Dorsolateral prefrontal cortex (tissue), 122 donors: ENCODE measurements at places on chromosomes 2 and 18.

DNA sequence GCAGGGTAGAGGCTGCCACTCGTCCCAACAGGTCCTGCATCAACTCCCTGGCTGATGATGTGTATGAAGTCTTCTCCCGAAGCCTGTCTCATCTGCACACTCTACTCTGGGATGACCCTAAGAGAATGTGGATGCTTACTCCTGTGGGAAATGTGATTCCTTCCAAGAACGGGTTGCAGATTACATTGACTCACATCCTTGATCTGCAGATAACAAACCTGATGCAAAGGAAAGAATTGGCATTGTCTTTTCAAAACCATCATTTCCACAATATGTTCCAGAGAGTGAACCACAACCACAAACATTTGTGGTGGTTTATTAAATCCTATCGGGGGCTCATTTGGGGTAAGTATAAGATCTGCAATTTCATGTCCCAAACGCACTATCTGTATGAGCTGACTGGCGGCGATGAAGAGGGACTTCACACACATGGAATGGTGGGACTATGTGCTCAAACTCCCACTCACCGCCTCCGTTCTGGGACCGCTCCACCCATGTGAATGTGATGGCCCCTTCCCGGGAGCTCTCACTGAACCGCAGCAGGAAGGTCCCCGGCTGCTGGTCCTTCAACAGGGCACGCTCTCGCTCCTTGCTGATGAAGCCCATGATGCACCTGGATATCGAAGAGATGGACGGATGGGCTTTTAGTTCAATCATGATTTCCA, 35.5 kb downstream of the STAT1 start:
- DNase-seq: no peak

- no peak for DNase-seq
These were observed 56.5 kb downstream of the TPGS2 start for GRCh38 chr18:36772241-36772723.

DNA sequence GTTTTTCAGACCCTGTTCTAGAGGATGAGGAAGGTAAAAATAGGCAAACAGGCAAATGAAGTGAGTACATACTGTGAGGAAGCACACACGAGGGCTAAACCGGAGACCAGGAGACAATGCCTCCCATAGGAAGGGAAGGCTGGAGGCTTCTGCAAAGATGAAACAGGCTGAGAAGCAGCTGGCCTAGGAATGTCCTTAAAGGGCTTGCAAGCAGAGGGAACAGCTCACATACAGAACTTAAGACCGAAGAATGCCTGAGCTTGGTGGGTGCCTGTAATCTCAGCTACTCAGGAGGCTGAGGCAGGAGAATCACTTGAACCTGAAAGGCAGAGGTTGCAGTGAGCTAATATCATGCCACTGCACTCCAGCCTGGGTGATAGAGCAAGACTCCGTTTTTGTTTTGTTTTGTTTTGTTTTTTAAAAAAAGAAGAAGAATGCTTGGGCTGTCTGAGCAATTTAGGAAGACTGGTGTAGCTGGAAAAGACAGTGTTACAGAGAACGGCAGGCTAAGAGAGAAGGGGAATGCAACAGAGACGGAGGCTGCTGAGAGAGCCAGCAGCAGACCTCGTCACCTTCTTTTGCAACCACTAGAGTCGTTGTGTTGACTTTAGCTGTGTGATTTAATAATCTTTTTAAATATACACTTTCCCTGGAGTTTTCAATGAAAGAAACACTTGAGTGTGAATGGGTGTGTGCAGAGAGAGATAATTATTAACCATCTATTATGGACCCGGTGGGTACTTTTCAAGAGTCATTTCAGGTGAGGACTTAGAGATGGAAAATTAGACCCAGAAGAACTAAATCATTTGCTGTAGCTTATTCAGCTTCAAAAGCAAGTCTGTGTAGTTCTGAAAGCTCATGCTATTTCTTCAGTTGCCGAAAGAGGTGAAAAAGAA, 232.8 kb downstream of the GALR1 start:
- no peak for DNase-seq

DNA sequence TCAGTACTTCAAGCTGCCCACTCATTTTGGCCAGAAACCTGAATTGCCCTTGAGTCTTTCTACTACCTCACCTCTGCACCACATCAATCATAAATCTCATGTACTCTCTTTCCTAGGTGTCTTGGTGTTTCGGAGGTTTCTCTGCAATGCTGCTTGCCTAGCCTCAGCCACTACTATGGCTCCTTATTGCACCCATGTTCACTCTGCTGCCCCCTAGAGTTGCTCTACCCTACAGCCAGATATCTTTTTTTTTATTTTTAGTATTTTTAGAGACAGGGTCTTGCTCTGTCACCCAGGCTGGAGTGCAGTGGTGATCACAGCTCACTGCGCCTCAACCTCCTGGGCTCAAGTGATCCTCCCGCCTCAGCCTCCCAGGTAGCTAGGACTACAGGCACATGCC, 413.0 kb downstream of the PTPRM start:
- DNase-seq: no peak

DNA sequence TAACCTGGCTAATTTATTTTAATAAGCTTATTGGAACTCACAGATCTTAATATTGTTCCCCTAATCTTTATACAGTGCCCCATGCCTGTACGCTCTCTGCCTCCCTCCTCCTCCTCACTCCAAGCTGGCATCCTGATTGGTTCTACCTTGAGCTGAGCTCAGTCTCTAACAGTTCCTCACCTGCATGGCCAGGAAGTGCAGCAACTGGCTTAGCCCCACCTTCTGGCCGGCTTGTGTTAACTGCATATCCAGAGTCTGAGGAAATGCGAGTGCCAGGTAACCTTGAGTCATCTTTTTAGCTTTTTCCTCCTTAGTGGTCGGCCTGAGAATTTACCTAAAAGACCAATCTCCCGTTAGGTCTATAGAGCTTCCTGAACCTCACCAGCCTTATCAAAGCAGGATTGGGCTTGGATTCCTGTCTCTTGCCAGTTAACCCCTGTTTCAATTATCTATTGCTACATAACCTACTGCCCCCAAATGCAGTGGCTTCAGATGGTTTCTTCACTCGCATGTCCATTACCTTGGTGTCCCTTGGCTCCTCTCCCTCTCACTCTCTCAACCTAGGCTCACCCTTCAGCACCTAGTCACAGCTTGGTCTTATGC, 89.5 kb upstream of the STK39 start:
- no peak for DNase-seq

- DNase-seq: no peak
These were observed 110.2 kb upstream of the ITGB6 start for GRCh38 chr2:160310118-160310828.

- no peak for DNase-seq
These were observed 35.0 kb upstream of the AGAP1 start for GRCh38 chr2:235458839-235459273.

- no peak for DNase-seq
These were observed 48.0 kb downstream of the GBX2 start for GRCh38 chr2:236120141-236120601.

DNA sequence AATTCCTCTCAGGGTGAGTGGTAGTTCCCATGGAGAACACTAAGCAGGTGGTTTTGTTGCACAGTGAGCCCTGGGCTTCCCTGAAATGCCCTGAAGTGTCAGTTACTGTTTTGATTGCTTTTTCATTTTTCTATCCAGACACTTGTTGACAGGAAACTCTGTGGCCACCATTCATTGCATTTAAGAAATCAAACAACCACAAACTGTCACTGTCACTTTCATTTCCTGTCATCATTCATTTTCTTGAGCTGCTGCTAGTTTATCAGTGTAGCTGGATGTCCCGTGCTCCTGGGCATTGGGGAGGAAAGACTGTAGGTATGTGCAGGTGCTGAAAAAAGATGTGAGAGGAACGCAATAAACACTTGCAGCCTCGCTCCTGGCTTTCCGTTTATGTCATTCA, 891.6 kb upstream of the ZEB2 start:
- no peak for DNase-seq

DNA sequence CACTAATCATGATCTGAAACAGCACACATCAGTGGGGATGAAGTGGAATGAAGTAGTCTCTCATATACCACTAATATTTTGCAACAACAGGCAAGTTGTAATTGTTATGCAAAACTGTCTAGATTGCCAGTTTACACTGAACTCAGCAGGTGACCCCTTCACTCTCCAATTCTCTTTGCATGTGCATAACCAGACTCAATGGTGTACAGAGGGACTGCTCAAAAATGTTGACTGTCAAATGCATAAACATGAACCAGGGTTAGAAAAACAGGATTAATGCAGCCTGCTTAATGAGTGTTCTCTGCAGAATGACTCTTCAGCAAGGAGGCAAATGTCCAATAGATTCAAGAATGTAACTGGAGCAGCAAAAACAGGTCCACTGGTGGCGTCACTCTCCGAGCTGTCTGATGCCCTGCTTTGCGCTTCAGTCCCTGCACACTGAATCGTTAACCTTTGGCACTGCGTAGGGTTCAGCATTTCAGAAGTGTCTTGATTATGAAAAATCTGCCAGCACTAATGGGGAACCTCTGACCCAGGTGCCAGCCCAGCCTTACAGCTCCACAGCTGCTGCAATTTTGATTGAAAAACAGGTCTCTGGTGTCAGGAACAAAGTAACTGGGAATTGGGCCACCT, 209.3 kb downstream of the TDRD15 start:
- DNase-seq: no peak

DNA sequence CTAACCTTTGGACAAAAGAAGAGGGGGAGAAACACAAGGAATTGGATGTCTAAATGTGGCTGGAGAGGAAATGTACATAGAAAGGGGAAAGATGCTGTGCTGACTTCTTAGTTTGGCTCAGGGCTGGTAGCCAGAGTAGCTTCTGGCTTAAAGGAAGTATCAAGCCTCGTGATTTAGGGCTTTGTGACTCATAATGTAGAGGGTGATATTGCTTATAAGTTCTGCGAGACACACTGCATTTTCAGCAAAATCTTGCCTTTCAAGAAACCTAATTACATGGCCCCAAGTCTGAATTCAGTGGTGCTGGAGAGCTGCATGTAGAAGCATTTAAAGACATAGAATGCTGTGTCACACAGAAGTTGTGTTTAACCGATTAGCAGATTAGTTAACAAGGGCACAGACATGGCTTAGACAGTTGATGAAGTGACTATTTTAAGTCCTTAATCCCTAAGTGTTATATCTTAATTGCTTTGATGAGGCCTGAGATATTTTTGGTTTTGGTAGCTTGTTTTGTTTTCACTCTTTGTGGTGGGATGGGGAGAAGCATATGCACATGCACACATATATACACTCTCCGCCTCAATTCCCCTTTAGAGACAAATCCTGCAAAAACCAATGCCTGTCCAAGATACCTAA, 66.4 kb downstream of the EPAS1 start:
- DNase-seq: no peak

- DNase-seq: no peak
These were observed 30.7 kb upstream of the STEAP3 start for GRCh38 chr2:119192893-119193292.

DNA sequence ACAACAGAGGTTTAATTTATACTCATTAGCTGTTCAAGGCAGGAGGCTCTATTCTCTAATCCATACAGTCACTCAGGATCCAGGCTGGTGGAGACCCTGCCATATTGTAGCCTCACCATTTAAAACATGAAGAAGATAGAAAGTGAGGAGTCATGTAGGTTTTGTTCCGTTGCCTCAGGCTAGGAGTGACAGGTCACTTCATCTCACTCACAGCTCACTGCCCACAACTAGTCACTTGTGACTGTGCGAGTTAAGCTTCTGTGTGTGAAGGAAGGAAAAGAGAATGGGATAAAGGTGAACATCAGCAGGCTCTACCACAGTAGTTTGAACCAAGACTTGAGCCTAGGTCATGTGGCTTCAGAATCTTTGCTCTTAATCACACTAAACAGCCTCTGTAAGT, 9.0 kb upstream of the IGFBP2 start:
- DNase-seq: no peak
